ENCODE measurements at places on chromosomes 1 and 21. TPM values are rescaled to one million over a fixed set of nuclear protein-coding genes. Genes with fewer than 3 reads are reported as not detected.

- no peak for DNase-seq
Observed at GRCh38 chr1:112727716-112728115, 12.6 kb upstream of the PPM1J start.

- DNase-seq = no peak
Observed at GRCh38 chr1:188170935-188171334, 1342.2 kb downstream of the PLA2G4A start.

DNA sequence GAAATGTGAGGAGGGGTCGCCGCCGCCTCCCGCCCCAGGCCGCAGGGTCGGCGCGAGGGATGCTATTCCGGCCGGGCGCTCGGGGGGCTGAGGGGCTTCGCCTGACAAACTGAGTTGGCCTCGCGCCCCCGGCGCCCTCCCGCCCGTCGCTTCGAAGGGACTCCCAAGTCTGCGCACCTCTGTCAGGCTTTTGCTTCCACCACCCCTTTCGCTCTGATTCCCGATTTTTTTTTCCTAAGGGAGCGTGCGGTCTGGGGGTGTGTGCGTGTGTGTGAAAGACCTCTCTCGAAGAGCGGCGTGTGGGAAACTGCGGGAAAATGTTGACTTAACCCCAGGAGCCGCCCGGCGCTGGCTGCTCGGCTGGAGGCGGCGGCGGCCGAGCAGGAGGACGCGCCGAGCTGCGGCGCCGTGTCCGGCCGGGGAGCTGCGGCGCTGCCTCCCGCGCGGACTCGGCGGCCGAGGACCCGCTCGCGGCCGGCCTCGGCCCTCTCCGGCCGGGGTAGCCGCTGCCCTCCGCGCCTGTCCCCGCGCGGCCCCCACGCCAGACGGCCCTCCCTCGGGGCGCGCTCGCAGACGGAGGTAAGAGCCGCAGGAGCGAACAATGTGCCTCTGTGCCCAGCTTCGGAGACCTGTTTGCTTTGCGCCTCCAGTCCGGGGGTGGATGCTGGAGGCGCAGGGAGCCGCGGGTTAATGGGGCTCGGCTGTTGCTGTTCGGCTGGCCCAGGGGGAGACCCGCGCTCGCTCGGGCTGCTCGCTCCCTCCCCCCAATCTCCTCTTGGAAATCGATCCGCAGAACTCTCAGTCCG is 1.1 kb downstream of the ADGRL2 start:
- DNase-seq = no peak

DNA sequence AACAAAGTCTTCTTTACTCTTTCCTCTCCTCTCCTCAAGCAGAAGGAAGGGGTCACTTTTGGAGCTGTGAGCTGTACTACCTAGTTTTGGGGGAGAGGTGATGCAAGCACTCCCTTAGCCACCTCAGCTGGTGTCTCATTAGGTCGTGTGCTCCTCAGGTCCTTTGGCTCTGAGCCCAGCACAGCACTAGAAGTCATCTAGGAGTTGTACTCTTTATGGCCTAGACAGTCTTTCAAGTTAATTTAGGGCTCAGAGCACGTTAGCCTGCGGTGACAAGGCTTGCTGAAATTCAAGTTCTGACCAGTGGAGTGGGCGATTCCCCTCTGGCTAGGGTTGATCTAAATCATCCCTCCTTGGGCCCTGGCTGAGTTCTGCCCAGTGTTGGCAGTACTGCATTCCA is 48.0 kb upstream of the WDR26 start:
- DNase-seq = no peak

DNA sequence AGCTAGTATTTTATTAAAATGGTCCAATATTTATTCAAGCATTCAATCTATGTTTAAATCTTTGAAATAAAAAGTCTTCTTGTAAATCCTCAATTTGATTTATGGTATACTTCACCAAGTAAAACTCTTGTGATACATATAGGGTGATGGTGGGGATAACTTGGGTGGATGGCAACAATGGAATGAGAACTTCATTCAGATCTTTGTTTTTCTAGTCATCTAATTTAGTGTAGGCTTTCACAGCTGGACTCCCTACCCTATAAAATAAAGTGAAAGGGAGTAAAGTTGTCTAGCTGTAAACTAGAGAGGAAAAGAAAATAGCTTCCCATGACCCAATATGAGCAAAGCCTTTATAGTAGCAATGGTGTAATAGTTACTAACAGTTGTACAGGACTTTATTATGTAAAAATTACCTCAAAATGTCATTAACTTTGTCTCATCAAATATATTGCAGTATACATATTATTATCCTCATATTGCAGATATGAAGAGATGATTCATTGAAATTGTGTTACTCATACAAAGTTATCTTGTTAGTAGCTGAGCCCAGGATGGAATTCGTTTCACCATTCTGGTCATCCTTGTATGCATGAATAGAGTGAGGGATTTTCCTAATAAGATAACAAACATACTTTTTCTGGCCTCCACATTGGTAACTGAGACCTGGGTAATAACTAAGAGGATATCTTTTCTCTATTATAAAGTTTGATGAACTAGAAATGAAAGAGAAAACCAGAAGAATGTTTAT is 1377.7 kb upstream of the ADGRL4 start:
- no peak for DNase-seq

- DNase-seq = no peak
Observed at GRCh38 chr21:34887105-34887442, 162.0 kb downstream of the RUNX1 start.

DNA sequence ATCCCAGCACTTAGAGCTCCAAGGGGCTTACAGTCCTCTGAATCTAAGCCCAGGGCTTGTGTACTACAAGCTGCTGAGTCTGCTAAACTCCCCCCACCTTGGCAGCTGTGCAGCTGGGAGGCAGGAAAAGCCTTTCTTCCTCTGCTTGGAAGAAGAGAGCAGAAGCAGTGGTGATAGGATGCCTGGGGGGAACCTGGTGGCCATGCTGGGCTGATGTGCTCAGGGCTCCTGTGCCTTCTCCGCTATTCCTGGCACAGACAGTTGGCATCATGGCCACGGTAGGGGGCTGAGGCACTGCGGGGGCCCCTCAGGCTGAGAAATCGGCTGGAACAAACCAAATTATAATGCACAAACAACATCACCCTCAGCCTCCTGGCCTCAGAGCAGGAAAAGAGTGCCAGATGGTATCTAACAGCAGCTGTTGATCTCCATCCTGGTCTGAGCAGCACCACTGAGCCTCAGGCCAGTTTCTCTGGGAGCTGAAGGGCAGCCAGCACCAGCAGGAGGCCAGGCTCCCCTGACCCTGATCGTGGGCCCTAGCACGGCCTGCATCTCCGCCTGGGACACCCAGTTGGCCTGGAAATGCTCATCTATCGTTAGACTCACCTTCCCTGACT is 35.8 kb downstream of the ECE1 start:
- DNase-seq = no peak

The EFNA1 gene
- 30.2 TPM for total RNA-seq

All from cardiac septum (tissue), 1 donor.